Hepatic stellate cell (primary cell): ENCODE measurements at places on chromosomes 3 and 15.
A peak's percentile ranks its signal among the peaks of the same experiment; 100 is the strongest.

GRCh38 chr3:50213373-50213772 lies 8.3 kb downstream of the SLC38A3 start:
- no peak for DNase-seq

GRCh38 chr3:112002096-112002971 lies 3.6 kb downstream of the TAGLN3 start:
- no peak for DNase-seq

GRCh38 chr15:58179206-58179605 lies 41.0 kb downstream of the AQP9 start:
- DNase-seq: no peak

DNA sequence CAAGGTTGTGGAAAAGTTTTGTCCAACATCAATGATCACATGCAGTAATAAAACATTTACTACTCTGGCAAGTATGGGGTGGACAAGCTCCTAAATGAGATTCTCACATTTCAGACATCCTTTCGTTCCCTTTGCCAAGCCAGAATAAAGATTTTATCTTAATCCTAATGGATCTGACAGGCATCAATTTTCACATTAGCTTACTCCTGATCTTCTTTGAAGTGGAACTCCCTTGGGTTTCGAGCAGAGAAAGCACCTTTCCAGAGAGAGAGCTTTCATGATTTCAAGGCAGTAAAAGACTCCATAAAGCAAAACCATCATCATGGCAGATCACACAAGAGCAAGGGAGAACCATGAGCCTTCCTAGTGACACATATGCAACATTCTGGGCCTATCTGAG lies 27.3 kb upstream of the EID1 start:
- DNase-seq: no peak

DNA sequence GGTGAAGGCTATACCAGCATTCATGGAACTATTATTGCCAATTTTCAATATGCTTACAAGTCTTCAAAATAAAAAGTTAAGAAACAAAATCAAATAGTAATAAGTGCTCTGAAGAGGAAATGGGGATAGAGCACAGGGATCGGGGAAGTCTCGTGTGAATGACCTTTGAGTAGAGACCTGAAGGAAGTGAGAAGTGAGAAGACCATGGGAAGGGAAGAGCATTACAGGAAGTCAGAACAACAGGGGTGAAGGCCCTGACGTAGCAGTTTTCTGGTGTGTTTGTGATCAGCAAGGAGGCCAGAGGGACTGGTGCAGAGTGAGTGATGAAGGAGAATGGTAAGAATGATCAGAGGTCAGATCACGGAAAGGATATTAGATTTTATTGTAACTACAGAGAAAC lies 48.1 kb downstream of the STAC start:
- no peak for DNase-seq

DNA sequence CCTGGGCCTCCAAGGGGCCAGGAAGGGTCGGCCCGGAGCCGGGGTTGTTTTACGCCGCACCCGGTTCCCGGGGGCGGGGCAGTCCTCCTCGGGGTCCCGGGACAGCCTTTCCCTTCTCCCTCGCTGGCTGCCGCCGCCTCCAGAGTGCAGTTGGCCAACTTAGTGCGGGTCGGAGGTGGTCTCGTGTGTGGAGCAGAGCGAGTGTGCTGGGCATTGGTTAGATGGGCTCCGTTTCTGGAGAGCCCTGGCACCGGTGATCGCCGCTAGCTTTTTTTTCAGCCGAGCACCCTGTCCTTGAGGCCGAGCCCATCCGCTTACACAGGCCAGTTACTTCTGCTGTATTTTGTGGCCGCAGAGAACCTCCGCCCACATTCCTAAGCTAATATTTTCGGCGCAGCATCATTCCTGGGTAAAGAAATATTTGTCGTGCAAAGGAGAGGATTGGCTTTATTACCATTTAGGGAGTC lies 585 bp downstream of the KIF23 start:
- peak; percentile 83 for DNase-seq

DNA sequence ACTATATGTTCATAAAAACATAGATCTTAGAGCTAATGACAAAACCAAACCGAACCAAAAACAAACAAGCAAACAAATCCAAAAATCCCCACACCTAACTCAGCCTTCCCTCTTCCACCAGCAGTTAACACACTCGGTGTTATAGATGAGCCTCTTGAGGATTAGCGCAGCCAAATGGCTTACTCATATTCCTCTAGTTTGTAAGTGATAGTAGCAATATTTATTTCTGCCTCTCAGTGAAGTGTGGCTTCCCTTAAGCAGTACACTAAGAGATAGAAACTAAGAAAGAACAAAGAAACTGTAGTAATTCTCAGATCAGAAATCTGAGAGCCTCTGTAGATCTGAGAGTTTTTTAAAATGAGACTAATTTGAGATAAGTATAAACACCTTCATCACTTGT lies 2.4 kb upstream of the NCEH1 start:
- no peak for DNase-seq
